ENCODE measurements at places on chromosomes 1 and 21.

DNA sequence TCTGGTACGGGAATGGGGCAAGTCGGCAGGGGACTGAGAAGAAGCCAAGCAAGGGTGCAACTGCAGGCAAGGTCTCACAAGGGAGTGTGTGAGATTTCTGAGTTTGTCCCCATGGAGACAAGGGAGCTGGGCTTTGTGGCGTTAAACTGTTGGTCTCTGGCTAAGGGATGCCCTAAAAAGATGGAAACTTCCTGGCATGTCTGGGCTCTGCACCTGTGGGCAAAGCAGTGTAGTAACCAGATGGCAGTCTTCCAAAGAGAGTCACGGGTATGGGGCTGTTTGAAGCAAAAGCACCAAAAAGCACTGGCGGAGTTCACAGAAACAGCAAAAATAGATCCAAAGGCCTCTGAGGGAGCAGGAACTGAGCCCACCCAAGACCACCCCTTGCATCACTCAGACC, 104.8 kb upstream of the SLC44A3 start:
- DNase-seq: no peak

- DNase-seq: no peak
Measured at GRCh38 chr1:155223047-155223446, 14.6 kb downstream of the MTX1 start.

GRCh38 chr1:156690675-156691036, 13.4 kb upstream of the NES start:
- DNase-seq: no peak

- DNase-seq: no peak
Measured at GRCh38 chr1:211920141-211920572, 89.6 kb upstream of the LPGAT1 start.

GRCh38 chr1:227556288-227556687, 7.1 kb upstream of the ZNF678 start:
- no peak for DNase-seq

- no peak for DNase-seq
Measured at GRCh38 chr1:24386241-24386640, 27.3 kb downstream of the STPG1 start.

GRCh38 chr21:41302976-41303375, 13.6 kb upstream of the FAM3B start:
- no peak for DNase-seq

DNA sequence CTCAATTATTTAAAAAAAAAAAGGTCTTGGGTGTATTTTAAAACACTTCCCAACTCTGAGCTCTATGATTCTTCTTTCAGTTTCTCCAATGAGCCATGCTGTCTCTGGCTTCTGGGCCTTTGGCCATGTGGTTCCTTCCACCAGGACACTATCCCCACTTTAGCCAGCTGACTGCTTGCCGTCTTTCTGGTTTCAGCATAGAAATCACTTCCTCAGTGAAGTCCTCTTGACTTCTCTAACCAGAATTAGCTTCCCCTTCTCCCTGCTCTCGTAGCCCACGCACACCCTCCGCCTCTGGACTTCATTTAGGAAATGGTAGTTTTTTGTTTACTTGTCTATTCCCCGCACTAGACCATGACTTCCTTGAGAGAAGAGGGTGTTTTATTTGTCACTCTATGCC, 1.1 kb upstream of the DIO1 start:
- DNase-seq: no peak

DNA sequence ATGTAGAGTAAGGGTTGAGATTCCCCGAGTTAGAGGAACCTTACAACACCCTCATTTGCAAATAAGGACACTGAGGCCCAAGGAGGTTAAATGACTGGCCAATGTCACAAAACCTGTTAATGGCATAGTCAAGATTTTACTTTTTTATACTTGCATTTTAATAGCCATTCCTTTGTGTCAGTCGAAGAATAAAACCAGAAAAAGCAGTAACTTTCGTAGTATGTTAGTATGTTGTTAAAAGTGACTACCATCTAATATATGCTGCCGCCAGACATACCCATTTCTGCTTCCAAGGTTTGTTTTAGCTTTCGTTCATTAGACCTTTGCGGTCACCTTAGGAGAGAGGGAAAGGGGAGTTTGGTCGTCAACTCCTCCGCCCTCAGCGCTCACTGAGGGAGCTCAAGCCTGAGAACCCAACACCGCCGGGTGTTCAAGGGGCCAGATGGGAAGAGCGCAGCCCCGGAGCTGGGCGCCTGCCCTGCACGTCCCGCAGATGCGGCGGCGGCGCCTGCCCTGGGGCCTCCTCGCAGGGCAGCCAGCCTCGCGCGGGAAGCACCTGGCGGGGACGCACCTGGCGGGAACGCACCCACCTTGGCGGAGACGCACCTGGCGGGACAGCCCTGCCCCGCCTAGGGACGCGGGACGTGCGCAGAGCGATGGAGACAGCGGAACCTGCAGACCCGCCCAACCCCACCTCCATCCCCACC, 466 bp downstream of the VPS26C start:
- DNase-seq: no peak

DNA sequence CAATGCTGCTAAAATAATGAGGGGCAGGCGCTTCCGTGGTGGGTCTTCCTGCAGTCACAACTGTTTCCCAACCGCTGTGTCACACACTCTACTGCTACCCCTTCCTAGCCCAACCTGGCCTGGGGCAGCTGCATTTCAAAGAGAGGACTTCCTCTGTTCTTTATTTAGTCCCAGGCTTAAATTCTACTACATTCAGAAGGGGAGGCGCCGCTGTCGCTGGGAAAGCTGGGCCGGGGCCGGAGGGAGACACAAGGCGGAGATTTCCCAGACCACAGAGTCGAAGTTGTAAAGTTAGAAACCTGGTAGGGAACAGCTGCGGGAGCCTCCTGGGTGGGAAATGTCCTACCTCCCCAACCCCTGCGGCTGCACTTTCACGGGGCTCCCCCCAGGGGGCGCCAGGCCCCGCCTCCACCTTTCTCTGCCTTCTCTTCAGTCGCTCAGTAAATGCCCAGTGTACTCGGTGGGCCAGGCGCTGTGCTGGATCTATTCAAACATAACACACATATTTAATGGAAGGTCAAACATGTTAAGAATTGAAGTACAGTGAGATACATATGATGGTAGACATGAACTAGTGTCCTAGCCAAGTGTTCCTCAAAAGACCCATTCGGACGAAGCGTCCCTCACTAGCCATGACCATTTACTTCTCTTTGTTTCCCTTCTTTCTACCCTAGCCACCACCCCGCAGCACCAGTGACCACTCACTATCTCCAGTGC, 23.1 kb downstream of the DYRK3 start:
- DNase-seq: no peak

DNA sequence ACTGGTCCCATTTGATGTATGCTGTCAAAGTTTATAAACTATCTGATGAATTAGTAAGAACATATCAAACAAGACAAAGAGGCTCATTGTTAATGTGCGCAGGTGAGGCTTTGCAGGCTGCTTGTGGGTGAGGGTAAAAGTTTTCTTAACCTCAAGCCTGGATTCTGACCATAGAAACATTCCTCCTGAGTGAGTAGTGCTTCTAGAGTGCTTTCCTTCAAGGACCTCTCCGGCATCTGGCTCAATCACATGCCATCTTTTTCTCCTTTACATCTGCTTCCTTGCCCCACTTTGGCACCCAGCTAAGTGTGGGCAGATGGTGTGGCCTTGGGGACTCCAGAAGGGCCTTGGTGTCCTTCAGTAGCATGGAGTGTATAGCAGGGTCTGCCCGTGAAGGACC, 104.0 kb downstream of the ROR1 start:
- DNase-seq: no peak

GRCh38 chr1:217090060-217090911, 367.1 kb upstream of the ESRRG start:
- no peak for DNase-seq

DNA sequence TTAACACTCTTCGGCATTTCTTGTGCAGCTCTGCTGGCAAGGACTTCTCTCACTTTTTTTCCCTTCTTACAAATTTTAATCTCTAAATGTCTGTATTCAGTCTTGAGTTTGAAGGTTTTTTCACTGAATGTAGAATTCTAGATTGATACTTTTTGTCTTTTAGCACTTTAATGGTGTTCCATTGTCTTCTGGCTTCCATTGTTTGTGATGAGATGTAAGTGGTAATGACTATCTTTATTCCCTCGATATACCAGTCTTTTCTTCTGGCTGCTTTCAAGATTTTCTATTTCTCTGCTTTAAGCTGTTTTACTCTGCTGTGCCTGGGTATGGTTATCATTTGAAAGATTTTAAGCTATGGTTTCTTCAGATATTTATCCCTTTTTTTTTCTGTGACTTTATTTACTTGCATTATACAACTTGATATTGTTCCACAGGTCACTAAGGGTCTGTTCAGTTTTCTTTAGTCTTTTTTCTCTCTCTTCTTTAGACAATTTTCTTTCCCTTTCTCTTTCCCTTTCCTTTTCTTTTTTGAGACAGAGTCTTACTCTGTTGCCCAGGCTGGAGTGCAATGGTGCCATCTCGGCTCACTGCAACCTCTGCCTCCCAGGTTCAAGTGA, 35.8 kb downstream of the DYRK1A start:
- no peak for DNase-seq

GRCh38 chr1:3527774-3528173, 73.3 kb downstream of the ARHGEF16 start:
- no peak for DNase-seq

Measured in tibial nerve (tissue), 4 donors.